ENCODE measurements at places on chromosomes 5 and 9.

GRCh38 chr5:54835647-54836046, 149.7 kb downstream of the ESM1 start:
- DNase-seq = no peak

DNA sequence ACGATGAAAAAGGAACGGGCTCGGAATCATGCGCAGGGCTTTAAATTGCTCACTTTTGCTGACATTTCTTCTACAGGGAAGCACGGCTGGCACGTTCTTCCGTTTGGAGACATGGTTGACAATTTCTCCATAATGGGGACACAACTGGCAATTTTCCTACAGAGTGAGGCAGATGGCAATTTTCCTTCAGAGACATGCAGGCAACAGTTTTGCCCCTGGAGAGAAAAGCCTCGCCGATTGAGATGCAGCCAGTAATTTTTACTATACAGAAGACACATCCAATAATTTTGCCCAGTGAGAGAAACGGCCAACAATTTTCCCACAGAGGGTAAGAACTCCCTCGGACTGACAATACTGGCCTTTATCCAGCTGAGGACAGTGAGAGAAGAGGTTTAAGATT, 90.9 kb upstream of the GPR151 start:
- DNase-seq = no peak

DNA sequence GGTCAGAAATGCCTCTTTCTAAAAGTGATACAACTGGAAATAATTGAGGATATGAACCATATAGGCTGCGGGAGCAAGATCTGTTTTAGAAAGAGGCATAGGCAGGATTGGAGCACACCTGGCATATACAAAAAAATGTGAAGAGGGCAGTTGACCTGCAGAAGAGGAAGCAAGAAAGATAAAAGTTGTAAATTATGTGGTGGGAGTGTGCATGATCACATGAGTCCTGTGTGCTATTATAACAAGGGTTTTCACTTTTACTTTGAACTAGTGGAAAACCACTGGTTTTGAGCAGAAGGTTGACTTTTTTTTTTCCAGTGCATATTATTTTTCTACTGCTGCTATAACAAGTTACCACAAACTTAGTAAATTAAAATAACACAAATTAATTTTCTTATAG, 489.3 kb downstream of the ANXA1 start:
- DNase-seq = no peak

DNA sequence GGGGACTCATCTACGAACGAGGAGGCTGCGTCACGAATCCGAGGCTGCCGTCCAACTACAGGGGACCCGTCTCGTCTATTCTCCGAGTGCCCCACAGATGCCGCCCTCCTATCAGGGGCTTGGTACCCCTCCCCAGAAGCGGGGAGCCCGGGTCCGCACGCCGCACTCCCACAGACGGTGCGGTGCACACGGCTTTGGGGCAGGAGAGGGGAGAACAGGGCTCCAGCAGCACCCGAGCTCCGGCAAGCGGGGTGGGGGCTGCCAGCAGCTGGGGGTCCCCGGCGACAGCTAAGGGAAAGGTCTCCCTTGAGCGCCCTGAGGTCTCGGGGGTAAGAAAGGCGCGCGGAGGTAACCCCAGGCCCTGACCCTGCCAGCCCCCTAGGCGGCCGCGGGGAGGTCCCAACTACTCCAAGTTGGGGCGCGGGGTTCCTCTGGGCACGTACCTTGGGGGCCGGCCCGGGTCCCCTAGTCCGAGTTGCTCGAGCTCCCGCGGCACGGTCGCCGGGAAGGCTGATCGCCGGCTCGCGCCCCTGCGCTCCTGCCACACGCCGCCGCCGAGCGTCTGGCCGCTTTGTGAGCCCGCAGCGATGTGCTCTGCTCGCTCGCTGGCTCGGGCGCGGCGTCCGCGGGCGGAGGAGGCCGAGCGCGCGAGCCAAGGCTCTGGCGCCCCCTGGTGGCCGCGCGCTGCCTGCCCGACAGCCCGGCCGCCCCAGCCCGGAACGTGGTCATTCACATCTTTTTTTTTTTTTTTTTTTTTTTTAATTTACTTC, at the start of gene SPOCK1:
Gene SPOCK1 (minus strand): TSS at position 591 of the 770 bp plus-strand sequence.
- DNase-seq = peak; percentile 51

DNA sequence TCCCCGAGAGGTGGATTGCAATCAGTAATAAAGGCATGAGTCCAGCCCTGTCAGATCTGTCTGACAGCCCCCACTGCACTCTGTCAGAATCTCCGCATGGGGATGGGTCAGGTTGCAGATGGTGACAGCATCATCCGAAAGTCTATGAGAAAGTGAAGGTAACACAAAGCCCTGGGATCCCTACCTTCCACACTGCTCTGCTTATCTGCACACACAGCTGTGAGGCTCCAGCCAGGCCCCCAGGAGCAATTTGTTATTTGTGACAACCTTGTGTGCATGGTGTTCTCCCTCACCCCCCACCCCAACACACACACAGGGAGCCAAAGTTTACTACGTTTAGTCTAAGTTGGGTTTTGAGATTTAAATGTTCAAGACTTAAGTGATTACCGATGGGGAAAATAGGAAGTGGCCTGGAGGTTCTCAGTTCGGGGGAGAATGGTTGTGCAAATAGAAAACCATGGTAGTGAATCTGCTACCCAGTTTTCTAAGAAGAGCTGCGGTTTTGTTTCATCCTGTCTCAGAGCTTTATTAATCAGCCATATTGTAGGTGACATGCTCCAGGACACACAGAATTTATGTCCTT, 92.7 kb downstream of the SV2C start:
- DNase-seq = peak; percentile 19

DNA sequence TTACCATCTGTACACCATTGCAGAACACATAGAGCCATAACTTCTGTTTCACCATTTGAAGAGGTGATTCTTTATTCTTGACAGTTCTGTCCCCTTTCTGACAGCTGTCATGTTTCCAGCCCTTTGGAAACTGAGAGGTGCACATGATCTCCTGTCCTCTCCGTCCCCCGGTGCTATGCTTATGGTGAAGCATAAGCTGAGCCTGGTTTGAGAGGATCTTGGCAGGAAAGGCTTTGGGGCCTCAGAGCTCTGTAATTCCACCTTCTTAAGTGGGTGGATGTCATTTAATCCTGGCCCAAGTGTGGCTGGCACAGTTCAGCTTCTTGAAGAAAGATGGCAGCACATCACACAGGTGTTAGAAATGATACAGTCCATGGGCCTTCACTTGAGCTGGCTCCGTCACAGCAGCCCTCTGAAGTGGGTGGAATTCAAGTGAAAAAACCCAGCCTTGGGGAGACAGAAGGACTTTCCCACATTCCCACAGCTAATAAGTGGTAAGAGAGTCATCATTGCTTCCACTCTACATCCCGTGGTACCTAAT, 30.7 kb upstream of the GRPEL2 start:
- DNase-seq = no peak

- DNase-seq = no peak
Measured at GRCh38 chr5:174693697-174694385, 30.5 kb upstream of the MSX2 start.

DNA sequence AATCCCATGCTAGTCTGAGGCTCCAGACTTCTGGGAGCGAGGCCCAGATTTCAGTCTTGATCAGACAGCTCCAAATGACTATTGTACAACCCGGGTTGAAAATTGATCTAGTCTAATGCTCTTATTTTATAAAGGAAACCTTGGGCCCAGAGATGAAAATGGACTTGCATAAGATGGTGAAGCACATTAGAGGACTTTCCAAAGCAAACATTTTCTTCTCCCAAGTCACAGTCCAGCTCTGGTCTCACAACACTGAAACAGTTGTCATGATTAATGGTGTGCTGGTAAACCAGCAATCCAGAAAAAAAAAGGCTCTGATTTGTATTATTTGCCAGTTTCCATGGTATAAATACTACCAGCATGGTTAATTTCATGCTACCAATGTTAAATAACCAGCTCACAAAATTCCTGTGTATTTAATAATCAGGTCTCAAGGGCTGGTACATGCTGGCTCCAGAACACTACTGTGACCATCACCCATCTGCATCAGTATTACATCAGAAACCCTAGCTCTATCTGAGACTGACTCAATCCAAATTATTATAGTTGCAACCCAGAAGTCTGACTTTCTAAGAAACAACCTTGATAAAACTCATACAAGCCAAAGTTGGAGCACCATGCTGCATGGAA, 32.5 kb upstream of the ABLIM3 start:
- DNase-seq = no peak

- DNase-seq = peak; percentile 87
Measured at GRCh38 chr5:180803181-180804128, 849 bp upstream of the MGAT1 start.

DNA sequence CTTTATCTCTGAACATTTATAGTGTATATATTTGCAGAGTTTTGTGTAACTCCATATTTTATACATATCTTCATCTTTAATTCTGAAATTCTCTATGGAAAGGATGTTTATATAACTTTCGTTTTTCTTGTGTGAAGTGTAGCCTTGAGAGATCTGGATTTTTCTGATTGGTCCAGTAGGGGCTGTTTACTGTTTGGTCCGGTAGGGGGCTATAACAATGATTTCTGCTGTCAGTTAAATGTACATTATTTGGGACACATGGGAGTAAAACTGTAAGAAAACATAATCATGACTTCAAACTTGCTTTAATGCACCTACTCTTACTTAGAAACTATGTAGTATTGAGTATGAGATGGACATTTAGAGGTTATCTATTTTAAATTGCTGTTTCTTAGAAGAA, 527.1 kb upstream of the ARRDC3 start:
- no peak for DNase-seq

GRCh38 chr9:36258208-36258995, at the start of gene GNE:
Gene GNE, minus strand, starts transcription at chr9:36258448. Its CDS starts 9,093 bp downstream, at chr9:36249355.
- peak; percentile 99 for DNase-seq

DNA sequence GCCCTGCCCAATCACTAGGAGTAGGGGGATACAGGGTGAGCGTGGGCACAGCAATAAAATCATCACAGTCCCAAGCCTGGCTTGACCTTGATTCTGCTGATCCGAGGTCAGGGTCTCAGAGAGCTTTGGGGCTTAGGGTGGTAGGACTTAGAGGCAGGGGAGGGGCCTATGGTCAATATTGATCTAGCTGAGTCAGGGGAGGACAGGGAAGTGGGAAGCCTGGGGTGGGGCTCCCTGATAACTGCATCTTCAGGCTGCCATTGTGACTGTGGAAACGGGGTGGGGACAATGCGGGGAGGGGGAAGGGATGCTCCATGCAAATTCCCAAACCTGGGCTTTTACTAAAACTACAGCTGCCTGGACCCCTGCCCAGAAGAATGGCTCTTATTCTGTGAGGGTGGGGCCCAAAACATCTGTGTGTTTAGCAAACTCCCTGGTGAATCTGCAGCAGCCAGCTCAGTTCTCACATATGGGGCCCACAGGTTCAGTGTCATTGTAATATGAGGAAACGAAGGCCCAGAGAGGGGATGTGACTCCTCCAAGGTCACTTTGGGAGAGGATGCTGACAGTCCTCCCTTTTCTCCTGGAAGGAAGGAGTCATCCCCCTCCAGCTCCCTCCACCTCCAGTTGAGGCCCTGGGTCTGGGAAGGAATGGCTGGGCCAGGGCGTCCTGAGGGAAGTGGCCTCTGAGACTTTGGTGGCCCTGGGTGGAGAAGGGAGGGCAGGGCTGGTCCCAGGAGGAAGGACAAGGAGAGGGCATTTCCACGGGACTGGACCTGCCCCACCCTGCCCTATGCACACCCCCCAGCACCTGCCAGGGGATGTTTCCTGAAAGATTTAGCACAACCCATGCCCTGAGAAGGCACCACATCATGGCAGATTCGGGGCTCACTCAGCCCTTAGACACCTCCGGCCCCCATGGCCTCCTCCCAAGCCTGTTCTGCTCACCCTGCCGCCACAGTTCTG, 26.4 kb downstream of the SLC6A7 start:
- DNase-seq = no peak

DNA sequence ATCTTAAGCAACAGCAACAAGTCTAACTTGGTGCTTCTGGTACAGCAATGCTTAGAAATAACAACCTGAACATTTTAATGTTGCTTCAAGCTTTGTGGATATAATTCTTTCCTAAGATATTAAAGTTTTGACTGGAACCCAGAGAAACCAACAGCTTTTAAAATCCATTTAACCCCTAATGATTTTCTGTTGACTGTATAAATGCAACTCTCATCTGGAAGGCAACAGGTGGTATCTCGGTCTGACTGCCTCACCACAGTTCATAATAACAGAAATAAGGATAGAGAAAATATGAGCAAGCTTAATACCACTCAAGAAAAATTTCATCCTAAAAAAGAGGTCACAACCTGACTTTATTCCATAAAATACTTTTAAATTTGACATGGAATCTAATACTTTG, 116.9 kb downstream of the HOMER1 start:
- no peak for DNase-seq

GRCh38 chr5:107265193-107265592, 405.5 kb downstream of the EFNA5 start:
- no peak for DNase-seq

Measured in activated naive CD4-positive, alpha-beta T cell treated with Interleukin-2 at 50 U/mL for 16 hours (primary cell).